NCI-H1092 (cell line): ENCODE measurements at places on chromosomes 6 and 20.
A peak's percentile ranks its signal among the peaks of the same experiment; 100 is the strongest.

GRCh38 chr6:744666-745353 is 51.9 kb upstream of the EXOC2 start:
- DNase-seq, result no peak

GRCh38 chr6:135423649-135424128 is 73.9 kb downstream of the AHI1 start:
- no peak for DNase-seq

GRCh38 chr6:38720295-38720694 is 5.2 kb downstream of the DNAH8 start:
- DNase-seq, result no peak

- no peak for DNase-seq
Observed at GRCh38 chr6:118771253-118771652, 119.9 kb upstream of the CEP85L start.

- no peak for DNase-seq
Observed at GRCh38 chr6:25320459-25320858, 41.3 kb downstream of the CARMIL1 start.

DNA sequence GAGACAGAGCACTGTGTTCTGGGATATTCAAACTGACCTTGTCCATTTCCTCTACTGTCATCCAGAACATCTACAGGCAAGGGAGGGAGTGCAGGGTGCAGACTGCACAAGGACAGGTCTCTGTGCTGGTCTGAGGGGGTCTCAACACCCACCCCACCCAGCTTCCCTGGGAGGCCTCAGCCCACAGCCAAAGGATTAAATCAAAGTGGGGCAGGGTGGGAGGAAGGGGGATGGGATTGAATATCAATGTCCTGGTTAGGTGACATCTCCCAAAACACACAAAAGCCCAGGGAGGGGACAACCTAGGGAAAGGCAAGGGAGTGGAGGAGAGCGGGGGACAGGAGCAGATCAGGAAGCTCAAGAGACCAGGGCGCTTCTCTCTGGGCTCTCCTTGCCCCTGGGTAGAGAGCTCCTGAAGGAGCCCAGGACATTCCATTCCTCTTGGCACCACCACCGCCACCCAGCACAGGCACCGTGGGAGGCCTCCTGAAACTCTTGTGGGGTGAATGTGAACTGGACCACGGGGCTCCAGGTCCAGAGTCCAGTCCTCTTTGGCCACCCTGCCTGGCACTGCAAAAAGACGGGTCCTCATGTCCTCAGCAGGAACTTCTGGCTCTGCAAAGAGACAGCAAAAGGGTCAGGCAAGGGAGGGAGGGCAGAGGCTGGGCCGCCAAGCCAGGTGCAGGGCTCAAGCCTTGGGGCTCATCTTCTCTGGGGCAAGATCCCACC is 73.9 kb downstream of the JPH2 start:
- DNase-seq, result no peak

DNA sequence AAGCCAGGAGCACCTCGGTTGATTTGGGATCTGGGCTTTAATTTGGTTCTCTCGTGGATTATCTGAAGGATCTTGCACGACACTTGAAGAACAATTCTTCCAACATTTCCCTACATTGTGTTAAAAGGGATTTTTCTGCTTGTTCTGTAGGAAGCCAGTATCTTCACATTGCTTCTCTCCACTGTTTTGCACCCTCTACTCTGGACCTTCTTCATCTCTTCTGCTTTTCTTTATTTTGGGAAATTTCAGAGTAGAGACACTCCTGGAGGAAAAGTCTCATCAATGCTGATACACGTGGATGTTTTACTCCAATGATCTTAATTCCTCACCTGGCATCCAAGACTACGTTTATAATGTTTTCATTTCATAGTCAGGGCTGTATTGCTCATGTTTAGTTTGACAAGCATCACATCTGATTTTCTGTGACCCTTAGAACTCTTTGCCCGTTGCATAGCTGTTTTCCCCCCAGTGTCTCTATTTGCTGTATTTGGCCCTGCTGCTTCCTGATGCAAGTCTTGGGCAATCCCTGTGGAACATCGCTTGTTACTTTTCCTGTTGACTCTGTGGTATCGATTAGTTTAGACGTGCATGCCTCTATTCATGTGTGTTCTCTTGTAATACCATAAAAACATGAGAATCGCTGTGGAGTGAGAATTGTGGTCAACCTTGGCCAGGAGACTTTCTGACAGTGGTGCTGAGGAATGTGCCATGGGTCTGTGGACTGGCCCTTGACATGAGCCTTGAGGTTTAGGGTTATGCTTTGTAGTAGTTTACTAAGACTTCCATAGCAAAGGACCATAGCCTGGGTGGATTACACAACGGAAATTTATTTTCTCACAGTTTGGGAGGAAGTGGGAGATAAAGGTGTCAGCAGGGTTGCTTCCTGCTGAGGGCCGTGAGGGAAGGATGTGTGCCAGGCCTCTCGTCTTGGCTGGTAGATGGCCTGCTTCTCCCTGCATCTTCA is 12.5 kb downstream of the PLCB1 start:
- no peak for DNase-seq

- no peak for DNase-seq
Observed at GRCh38 chr6:85252085-85252484, 197.8 kb upstream of the NT5E start.

- DNase-seq, result no peak
Observed at GRCh38 chr6:53440336-53440945, 91.7 kb upstream of the ELOVL5 start.

DNA sequence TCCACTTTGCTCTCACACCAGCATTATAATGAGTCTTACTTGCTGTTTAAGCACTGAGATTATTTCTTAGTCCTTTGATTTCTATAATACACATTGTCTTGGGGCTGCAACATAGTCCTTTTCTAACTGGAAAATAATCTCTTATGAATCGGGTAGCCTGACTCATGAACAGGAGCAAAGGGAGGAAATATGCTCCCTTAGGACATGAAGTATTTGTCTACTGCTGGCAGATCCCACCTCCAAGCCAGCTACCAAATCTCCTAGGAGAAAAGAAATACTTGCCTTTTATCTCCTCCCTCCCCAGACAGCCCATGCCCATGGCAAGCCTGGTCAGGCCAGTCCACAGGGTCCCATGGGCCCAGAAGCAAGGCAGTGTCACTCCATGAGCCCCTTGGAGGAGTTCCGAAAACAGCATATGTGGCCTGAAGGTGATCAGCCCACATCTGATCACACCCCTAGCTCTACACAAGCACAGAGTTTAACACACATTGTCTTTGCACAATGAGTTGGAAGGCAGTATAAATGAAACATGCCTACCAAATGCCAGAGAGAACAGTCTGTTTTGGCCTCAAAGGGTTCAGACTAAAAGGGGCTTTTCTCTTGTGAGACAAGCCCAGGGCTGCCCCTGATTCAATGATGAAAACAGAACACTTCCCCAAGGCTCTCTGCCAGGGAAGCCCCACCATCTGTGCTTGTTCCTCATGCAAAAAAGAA is 37.1 kb upstream of the SLC4A11 start:
- DNase-seq, result no peak

- DNase-seq, result peak; percentile 2
Observed at GRCh38 chr6:152948150-152948768, 34.6 kb downstream of the FBXO5 start.

GRCh38 chr6:168097221-168097620 is 18.2 kb upstream of the FRMD1 start:
- no peak for DNase-seq
